ENCODE measurements at places on chromosomes 4 and X.

DNA sequence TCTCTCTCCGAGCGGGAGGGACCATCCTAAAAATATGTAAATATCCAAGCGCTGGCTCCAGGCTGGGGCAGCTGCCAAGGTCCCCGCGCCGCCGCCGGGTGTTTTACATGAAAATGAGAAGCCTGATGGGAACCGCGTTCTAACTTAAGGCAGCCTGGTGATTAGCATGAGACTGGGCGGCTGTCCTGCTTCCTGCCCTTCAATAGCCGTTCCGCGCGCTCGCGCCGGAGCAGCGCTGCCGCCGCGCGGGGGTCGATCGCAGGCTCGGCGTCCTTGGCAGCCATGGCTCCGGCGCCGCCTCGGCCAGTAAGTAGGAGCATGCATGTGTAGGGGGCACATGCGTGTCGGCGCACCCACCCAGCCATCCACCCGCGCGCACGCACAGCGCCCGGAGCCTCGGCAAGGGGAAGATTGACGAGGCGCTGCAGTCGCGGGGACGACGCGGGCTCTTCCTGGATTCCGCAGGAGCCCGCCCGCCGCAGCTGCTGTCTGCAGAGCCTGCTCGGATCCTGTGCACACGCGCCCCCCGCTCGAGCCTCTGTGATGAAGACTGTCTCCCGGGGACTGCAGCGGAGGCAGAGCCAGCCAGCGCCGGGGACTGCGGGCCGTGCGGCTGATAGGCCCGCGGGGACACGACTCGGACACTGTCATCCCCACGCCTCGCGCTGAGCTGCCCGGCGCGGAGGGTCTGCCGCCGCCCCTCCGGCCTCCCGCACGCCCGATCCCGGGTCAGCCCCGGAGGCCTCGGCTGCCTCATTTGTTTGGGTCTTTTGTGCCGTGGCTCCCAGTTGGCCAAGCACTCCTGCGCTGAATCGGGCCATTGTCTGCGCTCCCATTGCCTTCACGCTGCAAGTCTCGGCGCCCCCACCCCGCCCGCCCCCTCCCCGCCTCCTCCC lies 734 bp downstream of the STOX2 start:
- no peak for DNase-seq

DNA sequence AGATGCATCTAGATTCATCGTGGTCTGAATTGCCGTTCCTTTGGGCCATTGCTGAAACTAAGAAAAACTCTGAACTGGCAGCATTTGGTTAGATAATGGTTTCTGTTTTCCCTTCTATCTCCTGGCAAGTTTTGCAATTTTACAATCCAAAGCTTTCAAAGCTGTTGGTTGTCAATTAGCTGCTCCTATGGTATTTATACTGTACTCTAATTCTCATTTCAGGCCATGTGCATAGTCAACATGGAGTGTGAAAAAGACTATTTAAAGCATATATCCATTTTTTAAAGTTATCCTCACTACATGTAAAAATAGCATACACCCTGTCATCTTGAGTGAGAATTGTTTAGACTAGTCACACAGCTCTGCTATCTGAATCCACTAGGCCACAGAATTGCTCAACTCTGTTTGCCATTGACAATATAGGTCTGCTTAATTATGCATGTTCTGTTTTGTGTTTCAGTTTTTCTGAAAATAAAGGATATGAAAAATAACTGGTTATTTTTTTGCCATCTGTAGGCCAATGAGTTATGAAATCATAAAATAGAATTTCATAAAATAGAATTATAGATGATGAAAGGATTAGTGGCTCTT lies 27.7 kb upstream of the TEC start:
- no peak for DNase-seq

DNA sequence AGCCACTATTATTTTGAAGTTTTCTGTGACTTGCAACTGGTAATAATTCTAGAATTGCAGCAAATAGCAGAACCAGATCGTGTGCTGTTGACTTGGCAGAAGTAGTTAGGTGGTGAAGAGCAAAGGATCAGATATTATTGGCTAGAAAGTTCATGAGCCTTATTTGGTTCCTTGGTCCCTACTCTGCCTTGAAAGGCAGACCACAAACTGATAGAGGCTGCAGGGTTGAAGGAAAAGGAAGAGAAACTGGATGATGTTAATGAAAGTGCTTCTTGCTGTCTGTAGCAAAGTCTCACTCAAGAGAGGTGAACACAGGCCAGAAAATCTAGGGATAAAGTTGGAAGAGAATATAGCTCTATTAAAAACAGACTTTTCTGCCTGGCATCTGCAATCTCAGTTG lies 41.2 kb upstream of the RNF150 start:
- no peak for DNase-seq

- no peak for DNase-seq
Observed at GRCh38 chr4:5018603-5019002, 655 bp downstream of the CYTL1 start.

DNA sequence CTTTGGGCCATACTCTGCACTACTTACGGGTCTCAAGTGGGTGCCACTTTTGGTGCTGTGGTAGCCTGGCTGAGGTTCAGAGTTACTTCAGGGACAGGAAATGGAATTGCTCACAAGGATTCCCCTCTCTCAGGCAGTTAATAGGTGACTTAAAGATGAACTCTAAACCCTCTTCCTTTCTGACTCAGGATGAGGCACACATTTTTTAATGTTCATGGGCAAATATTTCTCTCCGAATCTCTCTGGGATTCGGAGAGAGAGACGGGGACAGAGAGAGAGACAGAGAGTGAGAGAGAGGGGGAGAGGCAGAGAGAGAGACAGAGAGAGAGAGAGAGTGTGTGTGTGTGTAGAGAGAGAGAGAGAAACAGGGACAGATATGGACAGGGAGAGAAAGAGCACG lies 79.8 kb downstream of the NYX start:
- DNase-seq, result no peak

DNA sequence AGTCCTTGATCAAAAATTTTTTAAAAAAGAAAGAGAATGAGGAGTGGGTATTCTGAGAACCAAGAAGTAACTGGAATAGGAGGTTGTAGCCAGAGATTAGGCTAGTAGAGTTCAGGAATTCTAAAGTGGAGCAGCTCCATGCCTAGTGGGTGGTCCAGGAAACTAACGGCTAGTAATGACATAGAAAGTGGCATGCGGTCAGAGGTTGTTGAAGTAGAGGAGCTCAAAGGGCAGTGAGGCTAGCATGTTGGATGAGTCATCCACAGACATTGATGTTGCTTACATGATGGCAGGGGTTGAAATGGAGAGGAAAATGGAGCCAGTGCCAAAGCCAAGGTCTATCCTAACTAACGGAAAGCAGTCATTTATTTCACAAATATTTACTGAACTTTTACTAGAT lies 42.1 kb downstream of the TEX13B start:
- DNase-seq, result no peak
